ENCODE measurements at places on chromosomes 11 and 22.

DNA sequence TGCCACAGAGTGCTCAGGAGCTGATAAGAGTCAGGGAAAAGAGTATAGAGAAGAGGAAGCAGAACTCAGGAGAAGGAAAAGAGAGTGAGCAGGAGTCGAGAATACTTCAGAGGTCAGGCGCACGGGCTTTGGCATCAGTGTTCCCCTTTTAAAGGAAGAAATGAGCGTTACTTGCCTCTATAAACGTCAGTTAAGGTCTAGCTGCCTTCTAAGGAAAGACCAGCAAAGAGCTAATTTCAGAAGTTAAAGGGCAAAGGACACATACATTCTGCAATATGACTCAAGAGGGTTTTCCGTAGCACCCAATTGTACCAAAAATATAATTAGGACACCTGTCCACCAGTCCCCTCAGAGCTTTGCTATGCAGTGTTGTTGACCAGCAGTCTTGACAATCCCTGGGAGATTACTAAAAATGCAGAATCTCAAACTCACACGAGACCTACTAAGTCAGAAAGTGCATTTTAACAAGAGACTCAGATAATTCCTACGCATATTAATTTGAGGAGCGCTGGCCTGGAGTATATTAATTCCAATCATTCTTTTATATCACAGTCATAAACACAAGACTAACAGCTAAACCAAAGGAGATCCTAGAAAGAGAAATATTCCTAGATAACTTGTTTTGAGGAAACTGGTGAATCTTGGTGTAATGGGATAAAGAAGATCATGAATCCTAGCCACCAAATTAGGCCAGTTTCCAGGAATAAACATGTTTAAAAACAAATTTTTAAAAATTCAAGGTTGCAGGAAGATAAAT lies 249.0 kb downstream of the CADM1 start:
- DNase-seq = no peak

DNA sequence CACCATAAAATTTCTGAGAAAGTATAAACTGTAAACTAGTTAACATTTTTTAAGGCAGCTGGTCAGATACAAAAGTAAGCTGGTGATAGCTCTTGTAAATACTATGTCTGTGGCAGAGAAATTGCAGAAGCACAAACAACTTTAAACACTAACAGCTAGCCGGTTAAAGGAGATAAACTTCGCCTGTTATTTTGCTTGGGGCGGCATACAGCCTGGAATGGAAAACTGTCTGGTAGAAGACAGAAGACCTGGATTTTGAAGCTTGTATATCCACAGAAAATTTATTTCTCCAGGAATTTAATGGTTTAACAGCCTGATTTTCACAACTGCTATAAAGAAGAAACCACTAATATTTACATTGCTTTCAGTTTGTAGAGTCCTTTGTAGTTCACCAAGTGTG lies 65.3 kb upstream of the FIBIN start:
- no peak for DNase-seq

GRCh38 chr11:94830722-94831510 lies 62.8 kb downstream of the AMOTL1 start:
- no peak for DNase-seq

- DNase-seq = no peak
Measured at GRCh38 chr11:95924414-95924760, 480 bp upstream of the MTMR2 start.

- DNase-seq = no peak
Measured at GRCh38 chr11:129933891-129934290, 38.5 kb upstream of the NFRKB start.

DNA sequence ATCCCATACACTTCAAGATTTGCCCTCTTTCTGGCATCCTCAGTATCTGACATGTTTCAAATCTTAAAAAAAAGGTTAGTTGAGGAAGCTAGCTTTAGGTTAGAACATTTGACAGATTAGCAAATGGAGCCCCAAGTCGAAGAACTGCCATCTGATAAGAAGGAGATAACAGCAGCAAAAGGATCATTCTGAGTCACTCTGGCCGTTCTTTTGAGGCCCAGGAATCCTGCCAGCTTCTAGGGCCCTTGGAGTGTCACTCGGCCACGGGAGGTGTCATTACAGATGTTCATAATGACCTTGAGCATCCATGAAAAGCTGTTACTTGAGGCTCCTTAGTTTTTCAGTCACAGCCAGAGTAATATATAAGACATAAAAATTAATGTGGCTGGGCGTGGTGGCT lies 132.1 kb upstream of the RASSF10 start:
- DNase-seq = no peak

DNA sequence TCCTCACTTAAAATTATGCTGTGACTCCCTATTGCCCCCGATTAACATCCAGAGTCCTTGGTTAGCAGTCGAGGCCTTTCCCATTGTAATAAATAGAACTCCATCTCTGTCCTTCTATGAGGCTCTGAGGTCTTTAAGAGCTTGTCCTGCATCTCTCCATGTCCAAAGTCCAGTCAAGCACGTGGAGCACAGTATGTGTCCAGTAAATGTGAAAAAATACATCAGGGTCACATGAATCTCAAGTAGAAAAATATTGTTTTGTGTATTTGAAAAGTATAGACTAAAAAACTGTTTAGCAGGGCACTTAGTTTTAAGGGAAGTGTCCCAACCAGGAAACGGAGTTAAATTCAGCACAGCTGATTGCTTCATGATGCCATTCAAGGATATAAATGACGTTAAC lies 298.8 kb upstream of the TENM4 start:
- no peak for DNase-seq

DNA sequence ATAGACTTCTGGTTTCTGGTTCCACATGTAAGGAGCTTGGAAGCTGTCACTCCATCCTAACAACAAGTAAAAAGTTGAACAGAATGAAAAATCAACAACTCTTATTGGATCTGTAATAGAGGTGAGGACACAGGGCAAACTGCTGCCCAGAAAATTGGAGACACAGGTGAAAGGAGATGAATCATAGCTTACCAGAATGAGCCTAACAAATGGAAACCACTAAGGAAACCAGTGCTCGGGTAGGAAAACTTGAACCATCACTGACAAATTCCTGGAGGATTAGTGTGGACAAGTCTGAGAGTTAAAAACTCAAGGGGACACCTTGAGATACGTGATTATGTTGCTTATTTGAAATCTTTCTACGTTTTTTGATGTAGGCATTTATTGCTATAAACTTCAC lies 52.1 kb downstream of the GDPD4 start:
- DNase-seq = no peak

GRCh38 chr11:128271401-128271800 lies 316.0 kb downstream of the ETS1 start:
- no peak for DNase-seq

DNA sequence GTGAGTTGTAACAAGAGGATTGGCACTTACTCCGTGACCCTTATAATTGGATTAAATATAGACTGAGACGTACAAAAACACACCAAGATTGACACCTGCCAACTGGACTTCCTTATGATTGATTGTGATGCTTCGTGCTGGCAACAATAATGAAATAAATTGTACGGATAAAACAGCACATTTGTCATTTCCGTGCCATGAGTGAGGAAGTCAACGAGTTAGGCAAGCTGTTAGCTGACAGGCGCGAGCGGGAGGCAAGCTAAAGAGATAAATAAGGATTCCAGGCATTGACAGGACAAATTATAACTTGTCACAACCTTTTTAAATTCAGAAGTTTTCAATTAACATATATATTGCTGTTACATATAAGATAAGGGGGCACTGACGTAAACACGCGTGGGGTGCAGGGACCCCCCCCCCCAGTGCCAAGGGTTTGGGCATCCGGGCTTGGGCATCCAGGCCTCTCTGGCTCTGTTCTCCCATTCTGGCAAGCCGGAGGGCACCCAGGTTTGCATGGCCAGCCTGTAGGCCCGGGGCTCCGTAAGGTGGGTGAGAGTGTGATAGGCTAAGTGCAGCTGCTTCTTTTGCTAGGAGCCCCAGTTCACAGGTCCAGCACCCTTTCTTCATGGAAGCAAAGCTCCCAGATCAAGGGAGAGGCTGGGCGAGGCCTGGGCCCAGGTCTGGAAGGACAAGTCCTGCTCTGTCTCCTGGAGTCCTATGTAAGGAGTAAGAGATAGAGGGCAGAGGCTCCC lies 11.2 kb upstream of the PAX6 start:
- DNase-seq = no peak

DNA sequence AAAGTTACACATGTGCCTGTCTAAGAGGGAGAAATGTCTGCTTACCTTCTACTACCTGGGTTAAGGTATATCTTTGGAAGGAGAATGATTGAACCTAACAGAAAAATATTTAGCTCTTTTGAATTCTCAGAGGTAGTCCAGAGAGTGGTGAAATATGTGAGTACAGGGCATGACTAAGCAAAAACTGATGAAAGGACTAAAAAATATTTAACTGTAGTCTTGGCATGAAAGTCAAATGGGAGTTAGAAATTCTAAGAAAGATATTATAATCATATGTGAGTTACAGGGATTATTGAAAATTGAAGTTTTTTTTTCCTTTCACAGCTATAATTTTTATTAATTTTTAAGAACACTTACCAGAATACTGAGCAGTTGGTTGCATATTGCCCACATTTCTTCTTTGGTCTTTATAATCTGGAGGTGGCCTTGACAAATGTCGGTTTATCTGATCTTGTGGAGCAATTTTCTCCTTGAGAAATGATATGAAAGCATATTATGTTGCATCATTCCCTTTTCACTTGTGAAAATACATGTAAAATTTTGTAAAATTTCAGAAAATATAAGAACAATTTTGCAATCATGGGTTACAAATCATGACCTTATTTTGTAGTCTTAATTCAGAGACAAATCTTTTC lies 61.4 kb upstream of the MTMR2 start:
- DNase-seq = no peak

DNA sequence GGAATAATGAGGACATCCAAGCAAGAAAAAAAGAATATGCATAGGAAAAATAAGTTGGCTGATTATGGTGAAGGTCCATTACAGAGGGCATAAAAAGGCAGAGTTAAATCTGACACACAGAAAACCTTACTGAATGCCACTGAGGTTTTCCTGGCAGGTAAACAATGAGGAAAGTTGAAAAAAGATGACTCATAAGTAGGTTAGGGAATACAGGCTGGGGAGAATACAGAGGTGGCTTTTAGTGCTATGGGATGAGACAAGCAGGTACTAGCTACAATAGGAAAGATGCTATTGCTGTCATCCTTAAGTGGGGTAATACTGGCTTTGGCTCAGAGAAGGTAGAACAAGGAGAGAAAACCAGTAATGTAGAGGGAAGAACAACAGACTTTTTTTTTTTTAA lies 44.7 kb downstream of the CSTF3 start:
- DNase-seq = no peak

DNA sequence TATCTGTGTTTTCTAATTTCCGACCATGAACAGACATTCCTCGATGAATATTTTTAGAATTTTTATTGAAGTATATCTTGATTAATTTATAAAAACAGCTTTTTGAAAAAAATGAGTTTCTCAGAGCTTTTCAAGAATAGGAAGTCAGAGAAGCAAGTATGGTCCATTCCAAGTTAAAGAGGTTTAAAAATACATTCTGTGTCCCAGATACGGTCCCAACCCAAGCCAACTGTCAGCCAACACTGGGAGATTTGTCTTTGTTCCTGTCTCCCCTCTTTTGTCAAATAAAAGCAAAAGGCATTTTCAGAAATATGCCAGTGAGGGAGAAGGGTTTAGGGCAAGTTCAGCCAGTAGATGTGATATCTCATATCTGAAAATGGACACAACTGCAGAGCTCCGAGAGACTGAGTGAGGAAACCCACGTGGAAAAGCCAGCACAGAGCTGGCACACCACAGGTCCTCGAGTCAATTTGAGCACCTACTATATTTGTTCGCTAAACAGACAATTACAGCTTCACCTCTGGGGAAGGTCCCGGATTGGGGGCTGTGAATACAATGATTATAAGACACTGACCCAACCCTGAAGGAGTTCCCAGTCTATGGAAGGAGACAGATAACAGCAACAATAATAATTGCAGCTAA lies 59.8 kb downstream of the C11orf91 start:
- DNase-seq = no peak

DNA sequence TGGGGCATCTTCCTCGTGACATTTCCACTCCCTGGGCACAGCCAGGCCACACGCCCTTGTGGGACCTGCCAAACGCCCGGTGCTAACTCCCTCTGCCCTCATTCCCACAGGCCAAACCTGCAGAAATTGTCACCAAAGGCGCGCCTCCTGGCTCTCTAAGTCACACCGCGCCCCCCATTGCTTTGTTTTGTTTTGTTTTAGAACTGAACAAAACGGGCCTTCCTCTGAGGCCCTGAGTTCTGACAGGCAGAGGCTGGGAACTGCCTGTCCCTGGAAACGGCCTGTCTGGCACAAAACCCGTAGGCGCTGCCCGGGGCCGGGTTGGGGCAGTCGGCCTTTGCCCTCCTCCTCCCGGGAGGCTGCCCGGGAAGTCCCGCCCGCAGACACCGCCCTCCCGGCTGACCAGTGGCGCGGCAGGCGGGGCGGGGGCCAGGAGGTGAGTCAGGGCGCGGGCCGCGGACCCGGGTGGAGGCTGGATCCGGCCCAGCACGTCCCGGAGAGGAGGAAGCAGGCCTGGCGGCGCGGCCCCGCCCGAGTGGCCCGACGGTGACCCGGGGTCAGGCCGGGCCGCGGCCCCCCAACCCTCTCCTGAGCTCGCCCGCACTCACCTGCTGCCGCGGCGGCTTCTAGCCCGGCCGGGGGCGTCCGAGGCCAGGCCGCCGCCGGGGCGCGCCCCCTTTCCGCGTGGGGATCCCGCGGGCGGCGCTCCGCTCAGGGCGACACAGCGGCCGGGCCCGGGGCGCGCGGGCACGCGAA lies 465 bp downstream of the SUN2 start:
- no peak for DNase-seq

GRCh38 chr11:93741882-93742226 lies 382 bp downstream of the C11orf54 start:
- no peak for DNase-seq

- no peak for DNase-seq
Measured at GRCh38 chr22:46482056-46482675, 55.3 kb downstream of the CELSR1 start.

- DNase-seq = no peak
Measured at GRCh38 chr11:38667359-38667758, 2069.3 kb upstream of the RAG2 start.

DNA sequence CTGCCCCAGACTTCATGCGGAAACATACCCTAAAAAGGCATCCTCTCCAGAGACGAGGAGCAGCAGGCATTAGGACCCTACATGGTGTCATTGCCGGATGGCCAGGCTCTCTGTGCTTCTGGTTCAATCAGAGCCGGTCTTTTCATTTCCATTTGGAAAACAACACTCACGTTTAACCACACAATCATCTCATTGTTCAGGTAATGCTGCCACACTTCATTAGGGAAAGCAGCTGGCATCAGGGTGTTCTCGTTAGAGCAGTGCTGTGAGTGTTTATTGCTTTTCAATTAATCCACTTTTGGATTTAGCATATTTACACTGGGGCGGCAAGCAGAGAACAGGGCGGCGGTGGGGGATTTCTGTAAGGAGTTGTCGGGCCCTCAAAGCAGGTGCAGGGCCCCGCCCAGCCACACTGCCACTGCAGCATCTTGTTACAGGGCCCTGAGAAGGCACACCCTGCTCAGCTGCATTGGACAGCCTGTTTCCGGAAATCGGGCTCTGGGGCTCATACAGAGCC lies 338.6 kb downstream of the SHANK2 start:
- DNase-seq = no peak

DNA sequence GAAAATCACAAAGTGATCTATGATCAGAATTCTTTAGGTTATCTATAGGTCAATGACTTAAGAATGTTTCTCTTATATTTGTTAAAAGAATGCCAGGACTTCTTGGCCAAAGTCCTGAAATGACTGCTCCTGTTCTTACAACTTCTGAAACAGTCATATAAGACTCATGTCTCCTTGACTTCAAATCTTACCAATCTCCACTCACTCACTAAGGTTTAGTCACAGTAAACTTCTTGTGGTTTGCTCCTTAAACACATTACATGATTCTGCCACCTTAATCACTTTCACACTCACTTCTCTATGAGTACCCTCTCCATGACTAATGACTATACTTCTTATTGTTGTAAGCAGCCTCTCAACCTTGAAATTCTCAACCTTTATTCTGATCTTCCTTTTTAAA lies 648.7 kb upstream of the CCDC179 start:
- no peak for DNase-seq
